Central memory CD4-positive, alpha-beta T cell (primary cell): ENCODE measurements at places on chromosomes 12 and 14.

- no peak for DNase-seq
Measured at GRCh38 chr12:6328945-6329702, 12.8 kb downstream of the TNFRSF1A start.

DNA sequence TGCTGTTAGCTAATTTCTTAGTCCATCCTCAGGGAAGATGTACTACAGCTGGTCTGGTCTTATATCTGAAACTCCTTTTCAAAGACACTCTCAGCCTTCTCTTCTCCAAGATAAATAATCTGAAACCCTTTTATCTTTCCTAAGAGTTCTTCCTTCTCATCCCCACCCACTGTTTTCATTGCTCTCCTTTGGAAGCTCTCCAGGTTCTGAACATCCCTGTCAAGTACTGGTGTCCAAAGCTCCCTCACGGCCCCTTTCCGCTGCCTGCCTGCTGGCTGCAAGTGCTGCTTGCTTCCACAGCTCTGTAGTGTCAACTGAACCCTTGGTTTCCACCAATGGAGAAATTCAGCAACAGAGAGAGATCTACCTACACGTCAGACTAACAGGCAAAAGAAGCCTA lies 6.6 kb upstream of the SLC6A13 start:
- DNase-seq = no peak

- DNase-seq = no peak
Measured at GRCh38 chr12:45268672-45269411, 52.9 kb downstream of the ANO6 start.

DNA sequence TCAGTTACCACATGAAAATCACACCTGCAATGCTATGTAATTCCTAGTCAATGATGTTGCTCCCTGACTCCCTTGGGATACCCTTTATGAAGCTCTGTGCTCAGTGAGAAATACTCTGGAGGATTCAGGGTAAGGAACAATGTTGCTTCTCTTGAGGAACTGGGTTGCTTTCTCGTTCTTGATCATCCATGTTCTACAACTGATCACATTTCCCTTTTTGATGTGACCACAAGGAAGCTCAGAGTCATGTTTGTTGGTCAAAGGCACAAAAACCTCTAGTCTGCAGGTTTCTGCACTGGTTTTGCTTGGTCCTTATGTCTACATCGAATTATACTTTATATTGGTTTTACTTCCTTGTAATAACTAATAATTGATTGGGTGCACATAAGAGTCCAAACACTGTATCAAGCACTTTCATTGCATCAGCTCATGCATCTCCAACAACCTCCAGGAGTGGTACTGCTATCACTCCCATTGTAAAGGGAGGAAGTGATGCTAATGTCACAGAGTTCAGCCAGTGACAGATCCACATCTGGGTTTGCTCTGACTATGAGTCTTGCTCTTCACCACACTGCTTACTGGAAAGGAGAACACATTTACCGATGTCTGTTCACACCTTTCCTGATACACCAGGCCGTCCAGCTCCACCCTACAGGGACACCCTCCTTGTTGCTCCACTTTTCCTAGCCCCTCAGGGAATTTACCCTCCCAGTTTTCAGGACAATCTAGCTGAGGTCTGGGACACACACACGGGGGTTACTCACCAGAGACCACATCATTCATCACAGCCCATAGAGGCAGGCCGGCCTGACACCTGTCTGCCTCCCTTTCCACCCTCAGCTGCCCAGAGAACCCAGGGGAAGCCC lies 41.0 kb downstream of the CMKLR1 start:
- DNase-seq = no peak

GRCh38 chr12:105201299-105201698 lies 34.7 kb downstream of the APPL2 start:
- DNase-seq = no peak

- no peak for DNase-seq
Measured at GRCh38 chr12:106280106-106280505, 22.4 kb upstream of the TCP11L2 start.

DNA sequence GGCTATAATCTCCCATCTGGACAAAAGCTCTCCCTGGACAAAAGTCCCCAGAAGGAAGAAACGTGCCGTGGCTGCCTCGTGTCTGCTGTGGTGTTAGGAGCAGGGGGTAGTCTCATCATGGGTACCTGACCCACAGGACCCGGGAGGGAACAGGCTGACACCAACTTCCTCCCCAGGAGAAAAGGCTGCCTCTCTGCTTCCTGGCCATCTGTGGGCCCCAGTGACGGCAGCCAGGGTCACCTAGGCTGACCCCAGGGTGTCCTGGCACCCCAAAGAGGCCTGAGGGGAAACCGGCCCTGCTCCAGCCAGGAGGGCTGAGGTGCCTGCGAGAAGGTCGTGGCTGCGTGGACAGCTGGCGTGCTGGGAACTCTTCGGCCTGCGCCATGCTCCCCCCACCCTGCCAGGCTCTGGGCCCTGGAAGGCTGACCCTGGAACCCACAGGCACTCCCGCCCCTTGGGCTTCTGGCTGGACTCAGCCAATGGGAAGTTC lies 133.9 kb downstream of the RFLNA start:
- DNase-seq = no peak

DNA sequence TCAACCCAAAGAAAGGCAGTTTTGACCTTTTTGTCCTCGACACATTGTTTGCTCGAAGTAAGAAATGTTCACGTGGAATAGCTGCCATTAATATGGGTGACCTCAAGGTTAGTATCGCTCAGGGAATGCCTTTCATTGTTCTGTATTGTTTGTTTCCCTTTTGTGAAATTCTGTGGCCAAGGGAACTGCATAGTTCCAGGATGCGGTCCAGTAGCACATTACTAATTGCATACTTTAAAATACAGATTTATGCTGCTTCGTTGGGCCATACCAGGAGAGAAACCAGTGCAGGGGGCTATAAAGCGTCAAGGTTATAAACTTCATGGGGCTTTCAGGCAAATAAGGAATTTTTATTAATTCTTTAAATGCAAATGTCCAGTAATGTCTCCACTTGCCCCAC lies 73.3 kb upstream of the USP44 start:
- DNase-seq = no peak

DNA sequence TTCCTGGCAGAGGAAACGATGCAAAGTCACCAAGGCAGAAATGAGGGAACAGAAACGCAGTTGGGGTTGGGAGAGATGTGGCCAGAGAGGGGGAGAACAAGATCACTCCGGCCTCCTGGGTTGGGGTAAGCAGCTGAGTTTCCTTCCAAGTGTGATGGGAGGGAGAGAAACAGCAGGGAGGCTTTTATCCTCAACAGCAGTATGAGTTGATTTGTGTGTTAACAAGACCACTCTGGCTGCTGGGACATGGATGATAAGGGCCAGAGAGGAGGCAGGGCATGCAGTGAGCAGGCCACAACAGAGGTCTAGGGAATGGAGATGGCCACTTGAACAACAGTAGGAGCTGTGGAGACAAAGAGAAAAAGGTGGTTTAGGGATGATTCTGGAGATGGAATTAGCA lies 66.8 kb downstream of the GLRX5 start:
- DNase-seq = no peak

GRCh38 chr12:112386726-112387125 lies 4.5 kb upstream of the HECTD4 start:
- DNase-seq = no peak

- DNase-seq = no peak
Measured at GRCh38 chr12:132503618-132504204, 13.8 kb downstream of the FBRSL1 start.

GRCh38 chr12:26264215-26264838 lies 69.0 kb downstream of the SSPN start:
- DNase-seq = no peak

DNA sequence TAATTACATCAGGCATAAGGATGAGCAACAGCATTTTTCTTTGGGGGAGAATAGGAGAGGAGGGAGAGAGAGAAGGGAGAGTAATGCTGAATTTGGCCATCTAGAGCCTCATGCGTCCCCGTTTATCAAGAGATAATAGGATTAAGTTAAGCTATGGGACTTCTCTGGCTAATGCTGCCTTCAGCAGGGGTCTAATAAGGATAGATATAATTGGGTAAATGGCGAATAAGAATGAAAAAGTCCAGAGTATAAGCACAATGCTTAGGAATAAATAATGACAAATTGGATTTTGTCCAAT lies 470.0 kb downstream of the EGLN3 start:
- DNase-seq = no peak

- no peak for DNase-seq
Measured at GRCh38 chr12:76876696-76877229, 2.1 kb downstream of the CSRP2 start.

GRCh38 chr14:95886366-95887056 lies 9.9 kb downstream of the TUNAR start:
- no peak for DNase-seq
